ENCODE measurements at places on chromosomes 16 and 17. TPM values are rescaled to one million over a fixed set of nuclear protein-coding genes. Genes with fewer than 3 reads are reported as not detected.

DNA sequence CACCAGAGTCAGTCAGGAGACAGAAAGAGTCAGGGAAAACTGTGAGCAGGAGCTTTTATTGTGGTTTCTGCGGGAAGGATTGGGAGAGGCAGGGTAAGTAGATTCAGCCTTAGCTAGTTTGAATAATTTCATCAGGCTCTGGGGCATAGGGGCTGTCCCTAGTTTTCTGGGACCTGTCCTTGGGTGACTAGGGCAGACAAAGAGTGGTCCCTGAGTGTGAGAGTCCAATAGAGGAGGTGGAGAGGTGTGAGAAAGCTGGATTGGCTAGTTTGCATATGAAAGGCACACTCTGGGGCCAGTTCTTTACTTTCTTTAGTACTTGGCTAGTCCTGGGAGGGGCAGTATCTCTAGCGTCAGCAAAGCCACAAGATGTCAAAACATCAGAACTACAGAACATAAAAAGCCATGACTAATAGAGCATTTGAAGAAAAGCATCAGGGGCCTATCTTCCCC is 255.6 kb downstream of the HS3ST3A1 start:
- no peak for DNase-seq

DNA sequence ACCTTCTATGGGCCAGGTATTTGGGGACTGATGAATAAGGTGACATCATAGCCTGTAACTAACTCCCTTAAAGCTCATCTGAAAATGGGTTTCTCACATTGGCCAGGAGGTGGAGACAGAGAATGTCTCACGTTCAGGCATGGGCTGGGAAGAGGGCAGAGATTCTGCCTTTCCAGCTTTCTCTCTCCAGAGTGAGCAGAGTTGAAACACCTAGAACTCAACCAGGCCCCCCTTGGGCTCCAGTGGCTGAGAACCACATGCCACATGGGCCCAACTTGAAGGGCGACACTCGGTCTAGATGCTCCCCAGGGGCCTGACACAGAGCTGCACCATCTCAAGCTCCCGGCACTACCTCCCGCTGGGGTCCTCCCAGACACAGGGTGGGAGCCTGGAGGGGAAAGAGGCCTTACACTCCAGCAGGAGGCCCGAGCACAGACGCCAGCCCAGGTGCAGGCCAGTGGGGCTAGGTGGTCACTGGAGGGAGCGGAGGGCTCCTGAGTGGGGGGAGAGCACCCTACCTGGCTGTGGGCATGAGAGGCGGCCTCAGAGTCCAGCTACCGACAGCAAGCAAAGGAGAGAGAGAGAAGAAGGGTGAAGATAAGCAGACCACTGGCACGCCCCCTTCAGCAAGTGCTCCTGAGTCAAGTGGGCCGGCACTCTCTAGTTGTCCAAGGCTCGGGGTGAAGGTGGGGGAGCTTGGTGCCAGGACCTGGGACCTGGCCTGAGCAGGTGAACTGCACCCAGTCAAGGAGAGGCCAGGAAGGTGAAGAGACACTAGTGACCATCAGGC is 55.9 kb downstream of the MYO18A start:
- peak; percentile 60 for DNase-seq

The GPR142 gene
- 0.18 TPM for total RNA-seq

The MYBBP1A gene
- total RNA-seq, result 32.4 TPM
